ENCODE measurements at places on chromosomes 2 and 18. TPM values are rescaled to one million over a fixed set of nuclear protein-coding genes. Genes with fewer than 3 reads are reported as not detected.

ESPNL gene
- total RNA-seq = 0.55 TPM

DNA sequence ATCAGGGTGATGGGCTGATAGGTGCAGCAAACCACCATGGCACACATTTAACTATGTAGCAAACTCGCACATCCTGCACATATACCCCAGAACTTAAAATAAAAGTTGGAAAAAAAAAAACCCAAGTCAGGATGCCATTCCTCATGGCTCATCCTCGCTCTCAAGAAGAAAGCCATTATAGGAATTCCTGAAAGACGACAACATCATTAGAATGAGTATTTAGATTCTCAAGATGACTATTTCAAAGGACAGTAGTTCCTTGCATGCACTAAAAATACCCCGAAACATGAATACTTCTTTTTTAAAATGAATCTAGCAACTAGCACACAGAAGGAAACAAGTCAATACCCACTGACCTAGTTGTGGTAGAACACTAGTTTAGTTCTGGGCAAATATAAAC is 285.8 kb upstream of the REV1 start:
- no peak for DNase-seq

DNA sequence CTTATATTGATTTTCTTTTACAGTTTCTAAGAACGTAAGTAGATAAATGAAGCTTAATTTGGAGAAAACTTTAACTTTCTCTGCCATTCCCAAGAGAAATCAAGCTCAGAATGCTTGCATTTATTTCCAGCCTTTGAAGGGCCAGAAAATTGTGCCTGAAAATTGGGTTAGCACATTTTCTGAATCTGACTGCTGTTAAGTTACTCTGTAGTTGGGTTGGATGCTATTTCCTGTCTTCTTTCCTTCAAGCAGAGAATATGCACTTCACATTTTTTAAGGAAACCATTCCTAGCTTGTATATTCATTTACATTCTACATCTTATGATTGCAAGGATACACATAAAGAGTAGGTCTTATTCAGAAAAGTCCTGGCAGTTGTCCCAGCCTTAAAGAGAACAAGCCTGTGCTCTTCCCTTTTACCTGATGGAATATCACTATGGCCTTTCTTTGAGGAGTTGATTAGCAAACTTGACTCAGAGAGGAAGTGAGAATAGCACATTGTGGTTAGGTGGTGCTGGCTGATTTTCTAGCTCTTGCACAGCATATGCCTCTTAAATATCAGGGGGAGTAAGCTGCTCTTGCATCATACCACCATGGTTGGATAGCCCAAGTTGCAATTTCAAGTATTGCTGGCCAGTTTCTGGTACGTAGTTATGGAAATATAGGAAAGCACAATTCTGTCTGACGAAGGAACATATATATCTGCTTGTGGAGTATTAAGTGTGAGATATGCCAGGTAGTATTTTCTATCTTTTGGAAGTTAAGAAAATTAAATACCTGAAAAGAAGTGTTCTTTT is 133.7 kb downstream of the COMMD1 start:
- DNase-seq = no peak

- no peak for DNase-seq
Measured at GRCh38 chr18:25278394-25278793, 73.6 kb downstream of the ZNF521 start.

GRCh38 chr2:223169830-223170605 is 118.0 kb downstream of the KCNE4 start:
- no peak for DNase-seq

Data from left lung (tissue), 14 donors.